Activated CD8-positive, alpha-beta memory T cell treated with anti-CD3 and anti-CD28 coated beads for 24 hours (primary cell): ENCODE measurements at places on chromosomes 3 and 15.

- DNase-seq, result no peak
These were observed 33.2 kb downstream of the NR2F2 start for GRCh38 chr15:96363707-96364106.

GRCh38 chr3:101701696-101702634, 15.4 kb upstream of the RPL24 start:
- no peak for DNase-seq

DNA sequence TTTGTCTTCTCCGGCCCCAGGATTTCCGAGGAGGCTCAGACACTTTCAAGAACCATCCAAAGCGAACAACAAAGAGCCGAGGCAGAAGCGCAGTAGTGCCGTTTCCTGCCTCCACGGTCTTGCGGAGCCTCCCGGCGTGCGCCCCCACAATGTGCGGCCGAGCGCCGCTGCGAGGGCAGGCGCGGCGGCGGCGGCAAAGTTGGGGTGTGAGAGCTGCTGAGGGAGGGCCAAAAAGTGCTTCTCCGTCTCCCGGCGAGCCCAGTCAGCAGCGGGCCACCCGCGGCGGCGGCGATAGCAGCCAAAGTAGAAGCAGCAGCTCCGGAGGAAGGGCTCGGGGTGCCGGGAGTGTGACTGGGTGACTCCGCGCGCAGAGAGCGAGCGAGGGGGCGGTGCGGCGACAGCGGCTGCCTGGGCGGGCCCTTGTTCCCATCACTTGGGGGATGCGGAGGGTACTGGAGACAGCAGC, 749.1 kb downstream of the ROBO1 start:
- peak; percentile 64 for DNase-seq

- no peak for DNase-seq
These were observed 177.3 kb downstream of the GAP43 start for GRCh38 chr3:115800489-115801075.

- DNase-seq, result no peak
These were observed 61.6 kb downstream of the OTOL1 start for GRCh38 chr3:161558236-161558635.

DNA sequence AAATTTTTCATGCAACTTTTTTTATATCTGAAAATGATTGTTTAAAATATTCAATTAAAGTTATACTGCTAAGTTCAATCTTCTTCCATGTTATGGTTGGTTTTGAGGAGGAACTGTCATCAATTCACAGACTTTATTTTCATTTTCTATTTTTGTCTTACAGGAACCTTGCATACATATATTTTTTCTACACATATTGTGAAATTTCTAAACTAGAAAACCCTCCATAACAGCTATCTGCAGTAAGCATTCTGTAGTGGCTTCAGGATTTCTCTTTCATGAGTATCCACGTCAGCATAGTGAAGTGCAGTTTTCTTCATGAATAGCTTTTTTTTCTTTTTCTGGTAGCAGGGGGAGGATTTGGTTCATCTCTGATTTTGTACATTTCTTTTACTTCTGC, 48.2 kb downstream of the ATR start:
- no peak for DNase-seq

DNA sequence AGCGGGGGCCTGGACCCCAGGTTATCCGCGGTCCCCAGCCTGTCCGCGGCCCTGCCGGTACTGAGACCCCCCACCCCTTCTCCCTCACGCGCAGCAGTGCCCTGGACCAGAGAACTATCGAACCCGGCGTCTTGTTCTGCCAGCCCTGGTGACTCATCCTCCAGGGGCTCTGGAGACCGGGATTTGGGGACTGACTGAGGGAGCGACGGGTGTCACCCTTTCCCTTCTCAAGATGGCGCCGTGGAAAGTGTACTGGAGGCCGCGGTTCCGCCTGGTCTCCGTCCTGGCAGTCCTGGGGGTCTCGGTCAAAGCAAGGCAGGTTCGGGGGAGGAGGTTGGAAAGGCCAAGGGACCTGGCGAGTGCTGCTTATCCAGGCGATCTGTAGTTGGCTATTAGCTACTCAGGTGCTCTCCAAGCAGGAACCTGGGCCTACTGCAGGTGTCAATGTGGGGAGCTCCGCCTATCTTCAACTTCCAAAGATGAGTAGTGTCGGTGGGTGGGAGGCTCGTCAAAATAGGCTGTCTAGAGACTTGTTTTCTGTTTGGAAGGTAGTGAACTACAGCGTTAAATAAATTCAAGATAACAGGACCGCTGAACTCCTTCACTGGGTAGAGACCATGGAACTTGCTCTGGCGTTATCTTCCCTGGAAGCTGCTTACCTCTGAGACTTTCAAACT, 790 bp downstream of the RAB5A start:
- DNase-seq, result peak; percentile 83

DNA sequence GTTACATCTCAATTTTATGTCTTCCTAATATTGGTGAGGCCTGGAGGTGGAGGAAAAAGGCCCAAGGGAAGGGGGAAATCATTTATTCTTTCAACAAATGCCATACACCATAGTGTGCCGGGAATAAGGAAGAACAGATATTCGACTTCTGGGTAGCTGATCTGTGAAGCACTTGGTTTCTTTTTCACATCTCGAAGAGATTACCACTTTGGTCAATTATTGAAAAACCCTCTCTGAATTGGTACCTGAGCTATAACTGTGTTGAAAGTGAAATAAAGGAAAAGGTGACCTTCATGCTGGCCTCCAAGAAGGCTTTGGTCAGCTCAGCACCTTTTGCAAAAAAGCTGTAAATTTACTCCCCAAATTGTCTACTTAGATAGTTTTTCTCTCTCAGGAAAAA, 14.2 kb upstream of the MB21D2 start:
- no peak for DNase-seq

- no peak for DNase-seq
These were observed 23.6 kb upstream of the C3orf22 start for GRCh38 chr3:126582311-126582710.

DNA sequence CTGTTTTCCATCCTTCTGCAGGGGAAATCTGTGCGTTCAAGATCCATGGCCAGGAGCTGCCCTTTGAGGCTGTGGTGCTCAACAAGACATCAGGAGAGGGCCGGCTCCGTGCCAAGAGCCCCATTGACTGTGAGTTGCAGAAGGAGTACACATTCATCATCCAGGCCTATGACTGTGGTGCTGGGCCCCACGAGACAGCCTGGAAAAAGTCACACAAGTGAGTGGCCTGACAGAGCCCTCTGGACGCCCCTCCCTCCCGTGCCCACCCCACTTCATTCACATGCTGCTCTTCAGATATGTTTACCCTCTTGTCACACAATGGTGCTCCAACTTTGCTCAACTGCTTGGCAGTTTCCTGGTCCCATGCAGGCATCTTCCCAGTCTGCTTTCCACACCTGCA, 274.3 kb upstream of the TRIM42 start:
- no peak for DNase-seq

GRCh38 chr15:58611731-58612676, 137.5 kb downstream of the ADAM10 start:
- DNase-seq, result no peak

DNA sequence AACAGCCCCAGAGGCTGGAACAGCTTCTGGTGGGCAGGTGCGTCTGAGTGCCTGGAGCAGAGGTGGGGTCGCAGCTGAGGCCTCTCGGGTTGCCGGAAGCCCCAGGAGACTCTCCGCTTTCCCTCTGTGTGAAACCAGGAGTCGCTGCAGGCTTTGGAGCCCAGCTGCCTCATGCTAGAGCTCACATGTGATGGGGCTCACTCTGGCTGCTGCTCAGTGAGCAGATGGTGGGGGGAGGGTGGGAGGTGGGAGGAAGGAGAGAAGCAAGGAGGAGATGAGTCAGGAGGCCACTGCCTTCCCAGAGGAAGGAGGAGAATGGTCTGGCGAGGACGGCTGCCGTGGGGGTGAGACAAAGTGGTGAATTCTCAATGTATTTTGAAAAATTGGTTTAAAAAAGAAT, 290.1 kb upstream of the CHRNA7 start:
- DNase-seq, result no peak

GRCh38 chr15:28885630-28886430, at the start of gene APBA2:
TSS of gene APBA2 (plus strand) at chr15:28885974. CDS start at chr15:29053885, 167,911 bp downstream.
- peak; percentile 85 for DNase-seq

DNA sequence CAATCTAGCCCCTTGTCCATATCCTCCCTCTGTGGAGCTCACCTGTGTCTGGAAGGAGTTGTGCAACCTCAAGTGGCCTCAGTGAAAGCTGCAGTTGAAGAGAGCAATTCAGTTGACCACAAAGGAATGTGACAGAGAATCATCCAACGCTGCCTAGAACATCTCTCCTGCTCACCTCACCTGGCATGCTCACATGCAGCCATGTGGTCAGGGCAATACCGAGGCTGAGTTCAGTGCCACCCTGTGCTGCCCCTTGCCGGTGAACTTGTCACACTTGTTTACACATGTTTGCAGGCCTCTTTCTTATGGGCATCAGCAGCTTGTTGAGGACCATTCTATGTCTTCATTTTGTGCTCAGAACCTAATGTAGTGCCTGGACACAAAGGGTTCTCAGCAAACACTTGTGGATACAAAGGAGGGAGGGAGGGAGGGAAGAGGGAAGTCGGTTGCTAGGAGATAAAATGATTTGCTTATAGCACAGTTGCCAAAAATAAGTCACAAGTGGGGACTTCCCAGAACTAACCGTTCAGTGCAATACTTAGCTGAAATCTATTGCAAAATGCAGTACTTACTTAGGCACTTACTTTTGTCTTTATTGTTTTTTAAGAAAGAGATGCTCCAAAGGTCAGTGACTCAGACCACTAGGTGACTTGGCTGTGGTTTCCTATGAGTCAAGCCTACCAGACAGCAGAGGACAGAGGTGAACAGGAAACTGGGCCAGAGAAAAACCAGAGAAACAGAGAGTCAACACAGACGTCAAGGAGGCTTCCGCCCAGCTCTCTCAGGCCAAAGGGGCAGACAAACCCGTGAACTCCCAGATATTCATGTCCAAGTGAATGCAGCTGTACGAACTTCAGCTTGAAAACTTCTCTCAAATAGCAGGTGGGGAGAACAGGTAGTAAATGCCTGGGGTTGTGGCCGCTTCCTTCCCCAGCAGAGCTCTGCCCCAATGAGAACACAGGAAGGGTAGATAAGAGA, 227.8 kb upstream of the CTNNB1 start:
- DNase-seq, result no peak

- DNase-seq, result no peak
These were observed 144.1 kb downstream of the SOX2 start for GRCh38 chr3:181855825-181856224.

- DNase-seq, result no peak
These were observed 29.2 kb downstream of the POLG start for GRCh38 chr15:89305395-89305794.

GRCh38 chr3:120170223-120170622, 76.0 kb upstream of the GSK3B start:
- no peak for DNase-seq

- DNase-seq, result no peak
These were observed 49.5 kb downstream of the FBN1 start for GRCh38 chr15:48595981-48596380.

DNA sequence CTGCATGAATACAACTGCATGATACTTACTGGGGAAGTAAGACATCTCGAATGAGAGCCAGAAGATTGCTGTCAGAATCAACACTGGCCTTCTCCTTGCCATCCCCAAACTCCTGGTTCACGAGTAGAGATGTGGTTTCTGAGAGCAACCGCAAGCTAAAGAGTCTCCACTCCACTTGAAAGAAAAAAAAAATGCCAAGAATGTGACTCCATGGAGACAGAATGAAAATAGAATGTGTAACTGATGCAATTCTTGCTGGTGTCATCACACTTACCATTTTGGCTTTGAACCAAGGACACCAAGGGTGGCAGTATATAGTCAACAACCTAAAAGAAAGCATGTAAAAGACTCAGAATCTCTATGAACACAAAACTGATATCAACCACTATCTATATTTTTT, 280.4 kb downstream of the ULK4 start:
- no peak for DNase-seq

GRCh38 chr3:52004163-52004787, 8.6 kb upstream of the RPL29 start:
- DNase-seq, result no peak

DNA sequence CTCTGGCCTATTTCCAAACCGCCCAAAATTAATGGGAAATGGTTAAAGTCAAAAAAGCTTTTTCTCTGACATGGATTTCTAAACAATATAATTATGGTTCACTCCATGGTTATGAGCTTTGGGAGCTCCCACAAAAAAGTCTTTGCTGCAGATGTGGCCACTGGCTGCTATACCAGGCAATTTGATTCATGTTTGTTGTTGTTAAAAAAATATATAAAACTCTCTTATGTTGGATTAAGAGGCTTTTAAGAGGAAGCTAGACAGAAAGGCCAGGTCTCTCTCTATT, 258.6 kb downstream of the TIGIT start:
- DNase-seq, result no peak

DNA sequence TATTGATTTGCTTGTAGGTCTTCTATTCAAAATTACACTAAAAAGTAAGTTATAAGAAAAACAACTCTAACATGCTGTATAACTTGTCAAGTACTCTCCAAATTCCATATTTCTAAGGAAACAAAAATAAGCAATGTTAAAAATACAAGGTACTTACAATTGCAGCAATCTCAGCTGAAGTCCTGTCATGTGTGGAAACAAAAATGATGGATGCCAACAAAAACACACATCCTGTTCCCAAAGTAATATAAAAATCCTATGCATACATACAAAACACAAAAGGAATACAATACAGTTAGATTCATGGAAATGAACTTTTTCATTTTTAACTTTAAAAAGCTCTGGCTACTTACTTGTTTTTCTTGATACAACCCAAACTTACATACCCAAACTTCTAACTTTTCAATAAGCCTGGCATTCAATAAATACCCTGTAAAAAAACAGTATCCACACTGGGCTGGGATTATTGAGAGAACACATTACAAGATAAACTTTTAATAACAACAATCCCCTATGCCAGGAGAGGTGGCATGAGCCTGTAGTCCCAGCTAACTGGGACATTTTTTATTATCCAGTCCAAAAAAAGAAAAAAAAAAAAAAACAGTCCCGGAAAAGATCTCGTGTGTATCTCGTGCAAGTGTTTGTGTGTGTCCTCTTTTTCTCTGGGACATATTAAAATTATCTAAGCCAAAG, 14.7 kb downstream of the CMTM6 start:
- no peak for DNase-seq

- no peak for DNase-seq
These were observed 2.7 kb upstream of the C2CD4A start for GRCh38 chr15:62063825-62064635.

DNA sequence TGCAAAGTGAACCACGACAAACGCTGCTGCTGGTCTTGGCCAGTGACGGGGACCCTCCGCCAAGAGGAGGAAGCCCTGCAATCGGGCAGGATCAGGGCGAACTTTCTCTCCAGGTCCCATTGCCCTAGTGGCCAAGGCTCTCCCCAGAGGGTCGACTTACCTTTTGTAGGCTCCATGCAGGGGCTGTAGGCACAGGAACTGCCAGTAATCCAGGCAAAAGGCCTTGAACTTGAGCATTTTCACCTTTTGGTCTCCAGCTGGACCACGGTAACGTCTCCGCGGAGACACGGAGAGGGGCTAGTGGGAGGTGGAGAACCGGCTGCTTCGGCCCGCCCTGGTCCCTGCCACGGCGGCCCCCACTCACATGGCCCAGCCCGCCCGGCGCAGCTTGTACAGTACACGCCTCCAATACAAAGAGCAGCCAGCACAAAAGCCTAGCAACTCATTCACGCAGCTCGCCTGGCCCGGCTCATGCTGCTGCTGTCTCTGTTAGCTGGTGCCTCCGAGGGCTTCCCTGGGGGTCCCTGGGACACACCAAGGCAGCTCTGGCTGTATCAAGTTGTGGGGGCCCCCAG, 31.0 kb downstream of the IQSEC1 start:
- no peak for DNase-seq
